Stimulated activated CD8-positive, alpha-beta memory T cell treated with anti-CD3 and anti-CD28 coated beads, Interleukin-7, amount 100 ng/mL, for 48 hours (primary cell): ENCODE measurements at places on chromosomes 6 and 20.

GRCh38 chr20:8094850-8095249 is 37.2 kb upstream of the PLCB1 start:
- DNase-seq: no peak

DNA sequence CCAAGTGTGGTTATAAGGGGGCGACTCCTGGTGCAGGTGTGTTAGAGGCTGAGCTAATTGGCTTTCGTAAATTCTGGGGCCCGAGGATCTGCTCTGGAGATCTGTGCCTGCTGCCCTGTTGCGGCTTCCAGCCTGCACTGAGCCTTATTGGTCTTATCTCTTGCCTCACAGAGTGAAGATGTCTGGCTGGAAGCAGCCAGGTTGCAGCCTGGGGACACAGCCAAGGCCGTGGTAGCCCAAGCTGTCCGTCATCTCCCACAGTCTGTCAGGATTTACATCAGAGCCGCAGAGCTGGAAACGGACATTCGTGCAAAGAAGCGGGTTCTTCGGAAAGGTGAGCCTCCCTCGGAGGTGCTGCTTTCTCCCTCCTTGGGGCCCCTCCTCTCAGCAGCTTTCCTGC is 20.0 kb downstream of the PRPF6 start:
- no peak for DNase-seq

DNA sequence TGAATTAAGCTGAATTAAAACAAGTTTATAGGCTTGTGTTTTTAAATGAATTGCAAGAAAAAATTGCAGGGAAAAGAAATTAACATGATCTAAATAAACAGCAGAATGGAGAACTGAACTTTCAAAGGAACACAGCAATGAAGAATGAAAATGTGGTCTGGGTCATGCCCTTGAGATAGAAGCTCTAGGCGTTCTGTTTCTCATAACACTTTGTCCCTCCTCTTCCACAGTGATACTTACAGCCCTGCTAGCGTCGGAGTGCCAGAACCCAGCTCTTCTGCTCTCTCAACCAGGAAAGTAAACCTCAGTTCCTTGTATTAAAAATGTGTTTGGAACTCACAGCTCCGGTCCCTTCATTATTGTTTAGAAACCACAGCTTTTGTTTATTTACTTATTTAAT is 11.4 kb downstream of the HMGCLL1 start:
- DNase-seq: no peak

DNA sequence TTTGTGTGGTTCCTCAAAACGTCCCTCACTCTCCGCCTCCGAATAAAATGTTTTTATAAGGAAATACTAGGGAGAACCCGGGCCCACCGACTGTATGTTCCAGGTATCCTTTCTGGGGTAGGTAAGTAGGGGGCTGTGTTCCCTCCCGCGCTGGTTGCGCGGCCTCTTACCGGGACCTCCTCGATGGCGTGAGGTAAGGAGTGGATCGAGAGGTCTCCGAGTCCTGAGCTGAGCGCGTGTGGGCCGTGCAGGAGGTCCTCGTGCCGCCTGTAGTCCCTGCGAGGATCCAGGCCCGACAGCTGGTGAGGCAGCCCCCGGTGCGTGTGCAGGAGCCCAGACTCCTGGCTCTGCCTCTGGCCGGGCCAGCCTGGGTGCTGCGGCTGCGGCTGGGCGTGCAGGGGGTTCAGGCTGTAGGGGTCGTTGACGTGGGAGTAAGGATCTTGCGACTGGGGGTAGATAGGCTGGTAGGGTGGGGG is 5.1 kb downstream of the TFAP2A start:
- no peak for DNase-seq

DNA sequence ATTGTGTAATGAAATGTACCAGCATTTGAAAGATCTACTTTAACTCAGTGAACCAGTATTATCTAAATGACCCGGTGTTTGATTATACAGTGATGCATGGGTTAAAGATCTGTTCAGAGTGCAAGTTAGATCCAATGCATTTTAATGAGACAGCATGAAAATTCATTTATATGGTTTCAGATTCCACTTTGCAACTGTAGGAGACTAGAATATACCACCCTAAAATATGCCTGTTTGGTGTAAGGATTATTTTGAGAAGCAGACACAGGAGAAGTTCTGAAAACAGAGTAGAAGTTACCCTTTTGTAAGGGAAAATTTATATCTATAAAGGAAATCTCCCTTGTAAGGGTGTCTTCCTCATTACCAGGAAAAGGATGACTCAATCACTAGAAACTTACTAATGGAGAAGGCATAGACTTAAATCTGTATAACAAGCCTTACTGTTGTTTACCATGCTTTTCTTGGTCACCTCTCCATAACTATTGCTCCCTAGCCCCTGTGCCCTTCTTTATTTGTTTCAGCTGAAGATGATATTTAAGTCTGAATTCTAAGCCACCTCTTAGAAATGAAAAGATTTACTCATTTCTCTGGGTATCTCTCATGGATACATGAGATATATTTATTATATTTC is 105.4 kb downstream of the NCOA3 start:
- no peak for DNase-seq

DNA sequence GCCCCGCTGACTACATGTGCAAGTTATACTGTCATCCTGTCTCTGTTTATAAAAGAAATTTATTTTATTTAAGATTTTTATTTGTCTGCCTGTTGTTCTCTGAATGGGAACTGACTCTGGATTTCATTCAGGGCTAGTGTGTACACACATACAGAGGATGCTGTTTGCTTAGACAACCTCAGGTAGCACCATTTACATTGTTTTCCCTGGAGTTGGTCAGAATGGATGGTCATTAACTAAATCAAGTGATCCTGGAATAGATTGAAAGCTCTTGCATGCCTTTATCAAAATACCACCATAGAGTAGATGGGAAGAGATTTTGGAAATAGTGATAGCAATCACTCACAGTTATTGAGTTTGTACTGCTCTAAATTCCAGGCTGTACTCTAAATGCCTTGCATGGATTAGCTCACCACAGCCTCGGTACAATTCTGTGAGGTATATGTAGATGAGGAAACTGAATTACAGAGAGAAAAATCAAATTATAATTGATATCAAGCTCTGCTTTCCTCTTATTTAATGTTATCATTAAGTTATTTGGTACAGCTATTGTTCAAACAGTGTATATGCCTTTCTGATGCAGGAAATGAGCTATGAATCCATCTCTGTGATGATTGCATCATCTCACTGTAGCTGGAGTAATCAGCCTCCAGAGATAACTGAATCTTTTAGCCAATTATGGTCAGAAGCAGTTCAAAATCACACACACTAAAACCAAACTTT is 51.9 kb downstream of the RNF217 start:
- no peak for DNase-seq

DNA sequence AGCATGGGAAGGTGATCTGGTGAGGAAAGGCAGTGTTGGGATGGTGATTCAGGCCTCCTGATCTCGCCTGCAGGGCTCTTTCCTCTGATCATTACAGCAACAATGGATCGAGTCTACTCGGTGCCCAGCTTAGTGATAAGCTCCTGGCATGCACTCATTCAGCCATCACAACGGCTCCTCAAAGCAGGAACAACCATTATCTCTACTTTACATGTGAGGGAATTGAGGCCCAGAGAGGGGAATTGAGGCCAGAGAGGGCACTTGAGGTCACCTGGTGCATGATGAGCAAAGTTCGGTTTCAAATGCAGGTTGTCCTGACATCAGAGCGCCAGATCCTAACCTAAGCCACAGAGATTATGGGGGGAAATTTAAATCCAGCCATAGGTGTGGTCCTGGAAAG is 42.0 kb upstream of the BPIFA2 start:
- no peak for DNase-seq

DNA sequence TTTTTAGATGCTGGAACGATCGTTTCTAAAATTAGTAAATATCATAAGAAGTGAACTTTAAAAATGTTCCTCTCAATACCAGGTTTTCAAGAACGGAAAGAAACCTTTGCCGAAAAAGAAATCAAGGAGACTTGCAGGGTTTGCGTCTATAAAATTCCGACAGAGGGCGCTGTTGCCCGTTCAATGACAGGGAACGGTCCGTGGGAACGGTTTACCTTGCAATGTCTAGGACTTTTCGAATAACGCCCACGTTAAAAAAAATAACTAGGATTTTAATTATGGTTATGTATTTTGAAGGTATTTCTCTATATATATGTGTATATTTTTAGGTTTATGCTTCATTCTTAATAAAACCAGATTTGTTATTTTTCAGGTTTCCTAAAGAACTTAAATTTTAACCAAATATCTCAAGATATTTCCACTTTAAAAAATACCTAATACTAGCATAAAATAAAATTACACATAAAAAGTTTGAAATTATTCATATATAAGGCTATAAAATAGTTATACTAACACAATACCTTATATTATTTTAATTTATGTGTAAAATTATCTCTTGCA is 2.5 kb upstream of the TFAP2B start:
- DNase-seq: peak; percentile 32

- DNase-seq: no peak
Measured at GRCh38 chr6:33627876-33628275, 6.8 kb downstream of the ITPR3 start.

GRCh38 chr6:27505209-27506027 is 32.5 kb upstream of the ZNF184 start:
- DNase-seq: peak; percentile 25

DNA sequence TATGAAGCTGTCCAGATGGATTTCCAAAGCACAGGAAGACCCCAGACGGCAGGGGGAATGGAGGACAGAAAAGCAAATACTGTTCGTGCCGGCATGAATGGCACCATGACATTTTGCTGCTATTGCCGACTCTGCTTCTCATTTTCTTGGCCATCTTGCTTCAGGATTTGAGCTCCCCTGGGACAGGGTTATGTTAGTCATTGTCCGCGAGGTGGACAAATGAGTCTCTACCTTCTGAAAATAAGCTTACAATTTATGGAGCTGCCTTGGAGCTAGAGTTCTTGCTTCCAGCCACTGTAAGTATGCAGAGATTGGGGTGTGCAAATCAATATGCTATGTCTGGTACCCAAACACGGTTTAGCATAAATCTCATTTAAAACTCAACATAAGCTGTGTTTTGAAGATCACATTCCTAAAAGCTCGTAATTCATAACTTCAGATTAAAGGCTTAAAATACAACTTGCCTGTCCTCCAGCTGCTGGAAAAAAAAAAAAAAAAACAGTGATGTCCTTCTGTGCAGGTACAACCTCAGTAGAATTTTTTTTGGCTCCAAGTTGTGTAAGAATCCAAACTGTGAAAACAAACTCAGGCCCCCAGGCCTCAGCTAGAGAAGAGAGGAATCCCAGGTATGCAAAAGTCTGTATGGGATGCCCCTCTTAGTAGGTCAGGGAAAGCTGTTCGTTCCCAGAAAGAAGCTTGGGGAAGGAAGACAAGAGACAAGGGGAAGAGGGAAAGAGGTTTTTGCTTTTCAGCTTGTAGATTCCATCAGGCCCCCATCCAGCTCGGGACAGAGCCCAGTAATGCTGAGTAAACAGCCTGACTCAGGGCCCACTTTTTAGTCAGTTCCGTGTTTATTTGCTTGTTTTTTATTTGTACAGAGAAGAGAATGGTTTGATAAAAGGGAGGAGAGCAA is 184.2 kb upstream of the FOXA2 start:
- DNase-seq: no peak

GRCh38 chr6:40336296-40336695 is 250.9 kb downstream of the LRFN2 start:
- no peak for DNase-seq

DNA sequence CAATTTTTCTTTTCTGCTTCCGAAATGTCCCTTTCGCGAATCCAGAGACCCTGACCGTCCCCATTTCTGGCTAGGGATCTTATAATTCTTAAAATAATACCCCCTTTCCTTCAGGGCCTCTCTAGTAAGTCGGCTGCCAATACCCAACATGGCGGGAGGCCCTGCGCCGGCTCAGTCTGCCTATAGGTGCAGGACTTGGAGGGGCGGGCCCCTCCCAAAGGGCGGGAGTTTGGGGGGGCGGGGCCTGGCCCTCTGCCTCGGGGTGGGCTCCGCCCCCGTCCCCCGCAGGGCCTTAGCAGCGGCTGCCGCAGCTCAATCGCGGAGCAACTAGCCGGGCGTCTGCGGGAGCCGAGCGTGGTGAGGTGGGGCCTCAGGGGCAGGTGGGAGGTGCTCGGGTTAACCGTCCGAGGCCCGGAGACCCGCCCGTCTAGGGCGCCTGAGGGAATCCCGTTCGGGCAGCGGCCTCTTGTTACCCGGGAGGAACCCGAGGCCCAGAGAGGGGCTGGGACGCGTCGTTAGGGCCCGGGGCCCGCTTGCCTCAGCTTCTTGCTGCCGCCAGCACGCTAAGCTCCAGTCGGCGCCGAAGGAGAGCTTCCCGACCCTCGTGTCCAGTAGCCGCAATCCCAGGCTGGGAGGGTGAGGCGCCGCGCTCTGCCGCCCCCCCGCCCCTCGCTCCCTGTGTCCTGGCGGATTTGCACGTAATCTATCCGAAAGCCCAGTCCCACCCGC is at the start of gene CEP250:
Gene CEP250 (plus strand): TSS at position 718 of the 729 bp plus-strand sequence. CDS start 6,770 bp downstream, outside the sequence.
- DNase-seq: peak; percentile 91

DNA sequence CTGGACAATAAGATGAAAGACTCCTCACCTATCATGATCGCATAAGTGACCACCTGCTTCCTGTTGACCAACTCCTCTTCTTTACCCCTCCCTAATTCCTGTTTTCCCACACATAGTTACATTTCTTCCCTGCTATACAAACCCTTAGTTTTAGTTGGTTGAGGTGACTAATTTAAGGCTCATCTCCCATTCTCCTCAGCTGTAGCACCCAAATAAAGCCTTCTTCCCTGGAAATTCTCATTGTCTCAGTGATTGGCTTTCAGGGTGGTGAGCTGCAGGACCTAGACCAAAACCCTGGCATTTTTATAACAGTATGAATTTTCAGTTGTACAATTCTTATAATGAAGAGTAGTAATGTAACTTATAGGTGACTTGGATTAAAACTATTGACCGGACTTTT is 2.1 kb downstream of the FKBP1C start:
- no peak for DNase-seq
